ENCODE measurements at places on chromosomes 6 and 20.
A peak's percentile ranks its signal among the peaks of the same experiment; 100 is the strongest.

DNA sequence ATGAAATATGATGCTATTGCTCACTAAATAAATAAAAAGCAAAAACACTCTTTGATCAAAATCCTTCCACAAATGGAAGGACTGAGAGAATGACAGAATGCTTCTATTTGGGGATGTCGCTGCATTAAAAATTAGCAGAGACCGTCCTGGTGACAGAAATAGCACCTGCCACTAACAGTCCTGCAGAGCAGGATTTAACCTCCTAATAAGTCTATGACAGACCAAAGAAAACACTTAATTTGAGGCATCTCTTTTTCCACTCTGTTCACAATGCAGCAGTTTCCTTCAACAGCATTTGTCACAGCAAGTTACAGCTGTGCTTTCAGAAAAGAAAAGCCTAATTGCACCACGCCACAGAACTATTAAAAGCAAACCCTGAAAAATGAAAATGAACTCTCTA, 140.6 kb upstream of the BEND6 start:
- DNase-seq: no peak

DNA sequence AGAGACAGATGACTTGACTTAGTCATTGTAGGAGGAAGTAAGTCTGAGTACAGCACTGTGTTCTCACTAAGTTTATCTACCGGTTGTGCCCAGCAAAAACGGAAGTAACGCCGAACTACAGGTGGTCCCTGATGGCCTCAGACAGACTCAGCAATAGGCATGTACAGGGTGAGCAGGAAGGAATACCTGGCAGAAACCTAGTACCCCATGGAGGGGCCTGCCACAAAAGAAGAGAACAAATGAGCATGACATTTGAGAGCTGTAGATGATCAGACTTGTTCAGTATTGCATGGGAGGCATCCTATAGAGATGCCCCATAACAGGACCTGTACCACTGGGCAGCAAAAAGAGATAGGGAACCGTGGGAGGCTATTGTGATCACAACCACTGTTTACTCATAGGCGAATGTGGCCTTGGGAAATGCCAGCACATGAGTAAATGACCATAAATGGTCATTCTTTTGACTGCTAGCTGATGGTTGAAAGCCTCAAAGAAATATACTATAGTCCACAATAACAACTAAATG, 106.4 kb upstream of the TAB2 start:
- no peak for DNase-seq

GRCh38 chr6:102417368-102417998, 1024.0 kb downstream of the GRIK2 start:
- DNase-seq: no peak

GRCh38 chr6:105825210-105825609, 260.9 kb upstream of the PRDM1 start:
- DNase-seq: no peak

- no peak for DNase-seq
These were observed 33.5 kb downstream of the CARMIL1 start for GRCh38 chr6:25312703-25313102.

DNA sequence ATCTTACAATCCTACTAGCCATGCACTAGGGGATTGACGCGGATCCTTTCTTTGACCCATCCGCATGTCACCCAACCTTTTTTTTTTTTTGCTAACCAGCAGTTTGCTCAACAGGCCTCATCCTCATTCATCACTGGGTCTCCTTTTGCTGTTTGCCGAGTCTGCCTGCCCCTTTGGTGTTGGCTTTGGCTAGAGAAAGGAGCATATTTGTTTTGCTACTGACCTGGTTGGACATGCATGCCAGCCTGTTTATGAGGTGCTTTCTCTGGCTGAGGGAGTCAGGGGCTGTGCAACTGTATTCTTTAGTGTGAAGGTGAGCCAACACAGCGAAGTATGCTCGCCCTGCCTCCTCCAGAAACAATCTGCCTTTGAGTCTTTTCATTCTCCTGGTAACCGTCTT, 40.2 kb downstream of the E2F3 start:
- no peak for DNase-seq

GRCh38 chr6:87012035-87012434, 74.7 kb downstream of the HTR1E start:
- DNase-seq: no peak

DNA sequence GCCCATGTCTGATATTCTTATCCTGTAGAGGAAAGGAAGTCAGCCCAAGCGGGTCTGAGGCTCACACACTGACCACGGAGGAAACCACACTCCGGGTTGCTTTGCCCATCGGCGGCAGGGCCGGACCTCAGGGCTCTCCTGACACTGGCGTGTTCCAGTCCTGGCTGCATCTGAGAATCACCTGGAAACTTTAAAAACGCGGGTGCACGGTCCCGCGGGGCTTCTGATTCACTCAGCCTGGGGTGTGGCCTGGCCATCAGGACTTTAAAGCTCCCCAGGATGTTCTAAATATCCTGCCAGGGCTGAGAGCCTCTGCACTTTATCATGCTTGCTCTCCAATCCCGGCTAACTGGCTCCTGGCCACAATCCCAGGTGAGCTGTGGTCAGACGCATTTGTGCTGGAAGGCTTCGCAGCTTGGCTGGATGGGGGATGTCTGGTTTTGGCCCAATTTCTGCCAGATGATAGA, 47.7 kb upstream of the DACT2 start:
- DNase-seq: peak; percentile 12
